Hypothalamus (tissue), 51 donors: ENCODE measurements at places on chromosomes 2 and 18.

GRCh38 chr18:74082742-74083556 lies 64.7 kb downstream of the FBXO15 start:
- no peak for DNase-seq

DNA sequence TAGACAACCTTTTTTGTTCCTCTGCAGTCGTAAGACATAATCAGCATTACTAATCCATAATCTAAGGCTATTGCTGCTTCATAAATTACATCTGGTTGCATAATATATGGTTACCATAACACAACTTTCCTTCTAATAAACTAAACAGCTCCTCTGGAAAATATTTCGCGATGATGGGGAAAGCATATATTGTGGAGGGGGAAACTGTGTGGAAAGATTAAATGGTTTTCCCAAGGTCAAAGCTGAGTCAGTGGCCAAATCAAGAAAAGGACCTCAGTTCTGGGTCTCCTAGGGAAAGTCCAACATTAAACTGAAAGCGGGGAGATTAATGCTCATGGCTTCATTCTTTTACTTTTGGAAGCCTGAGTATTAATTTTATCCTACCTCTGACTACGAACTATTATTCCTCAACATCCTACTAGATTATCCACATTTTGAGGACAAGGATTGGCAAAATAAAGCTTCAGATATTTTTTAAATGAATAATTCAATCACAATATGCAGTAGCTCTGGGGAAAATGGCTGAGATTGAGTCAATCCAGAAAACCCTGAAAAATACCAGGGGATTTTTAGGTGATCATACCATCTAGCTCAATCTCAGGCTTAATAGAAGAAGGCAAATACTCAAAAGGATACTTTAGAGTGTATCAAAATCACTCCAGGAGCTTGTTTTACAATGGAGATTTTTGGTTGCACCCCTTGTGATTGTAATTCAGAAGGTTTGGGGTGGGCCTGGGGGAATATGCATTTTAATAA lies 33.8 kb upstream of the STK17B start:
- DNase-seq: no peak

DNA sequence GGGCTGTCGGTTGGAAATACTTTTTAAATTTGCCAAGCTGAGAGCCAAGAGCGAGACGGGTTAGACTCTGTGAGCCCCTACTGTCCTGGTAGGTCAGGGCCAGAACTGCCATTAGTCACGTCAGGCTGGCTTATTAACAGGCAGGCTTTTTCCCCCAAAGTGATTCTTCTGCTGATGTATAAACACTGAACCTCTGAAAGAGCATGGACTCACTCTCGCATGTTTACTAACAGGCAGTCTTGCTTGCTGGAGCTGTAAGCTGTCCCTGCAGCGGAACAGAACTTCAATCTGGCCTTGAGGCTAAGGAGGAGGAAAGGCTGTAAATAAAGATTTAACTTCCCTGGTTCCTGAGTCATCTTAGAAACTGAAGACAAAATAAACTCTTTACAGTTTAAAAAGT lies 288.4 kb downstream of the PIEZO2 start:
- no peak for DNase-seq

DNA sequence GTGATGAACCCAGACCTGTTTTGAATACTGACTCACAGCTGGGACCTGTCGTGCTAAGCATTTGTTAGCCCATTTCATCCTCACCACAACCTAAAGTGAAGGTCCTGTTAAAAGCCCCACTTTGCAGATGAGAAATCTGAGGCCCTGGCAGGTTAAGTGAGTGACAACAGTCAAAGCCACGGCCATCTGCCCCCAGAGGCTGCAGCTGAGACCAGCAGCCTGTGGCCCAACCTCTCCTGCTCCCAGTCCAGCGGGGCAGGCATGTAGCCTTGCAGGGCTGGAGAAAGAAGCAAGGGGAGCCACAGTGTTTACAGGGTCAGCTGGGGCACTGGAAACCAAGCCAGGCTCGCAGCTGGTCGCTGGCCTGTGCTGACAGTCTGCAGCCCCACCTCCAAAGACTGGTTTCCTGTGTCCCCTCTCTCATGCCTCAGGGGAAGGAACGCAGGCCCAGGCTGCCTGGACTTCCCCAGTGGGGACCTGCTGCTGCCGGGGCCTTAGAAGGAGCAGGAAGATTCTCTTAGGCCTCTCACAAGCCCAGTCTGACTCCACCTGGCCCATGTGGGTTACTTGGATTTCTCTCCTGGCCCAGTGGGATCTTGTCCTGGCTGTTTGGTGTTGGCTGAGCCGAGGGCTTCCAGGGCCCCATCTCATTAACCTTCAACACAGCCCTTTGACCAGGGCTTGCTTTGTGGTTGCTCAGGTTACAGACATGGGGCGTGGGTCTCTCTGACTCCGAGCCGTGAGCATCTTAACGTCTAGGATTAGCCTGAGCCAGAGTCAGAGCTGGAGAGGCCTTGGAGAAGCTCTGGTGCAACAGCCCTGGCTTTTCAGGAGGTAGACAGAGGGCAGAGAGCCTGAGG lies 1.7 kb downstream of the INPP5D start:
- no peak for DNase-seq

DNA sequence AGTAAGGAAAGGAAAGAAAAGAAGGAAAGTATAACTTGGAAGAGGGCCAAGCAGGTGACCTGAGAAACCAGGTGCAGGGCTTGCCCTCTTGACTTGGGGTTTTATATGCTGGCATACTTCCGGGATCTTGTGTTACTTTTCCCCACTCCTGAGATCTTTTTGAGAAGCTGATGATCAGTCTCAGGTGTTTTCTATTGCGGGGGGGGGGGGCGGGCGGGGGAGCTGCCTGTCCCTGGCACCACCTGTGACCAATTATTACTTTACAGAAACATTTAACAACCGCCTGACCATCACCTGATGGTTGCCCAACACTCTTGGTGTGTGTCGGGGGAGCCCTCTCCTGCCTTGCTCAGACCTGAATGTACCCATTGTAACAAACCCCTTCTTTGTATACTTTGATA lies 6.9 kb upstream of the CASP10 start:
- no peak for DNase-seq

DNA sequence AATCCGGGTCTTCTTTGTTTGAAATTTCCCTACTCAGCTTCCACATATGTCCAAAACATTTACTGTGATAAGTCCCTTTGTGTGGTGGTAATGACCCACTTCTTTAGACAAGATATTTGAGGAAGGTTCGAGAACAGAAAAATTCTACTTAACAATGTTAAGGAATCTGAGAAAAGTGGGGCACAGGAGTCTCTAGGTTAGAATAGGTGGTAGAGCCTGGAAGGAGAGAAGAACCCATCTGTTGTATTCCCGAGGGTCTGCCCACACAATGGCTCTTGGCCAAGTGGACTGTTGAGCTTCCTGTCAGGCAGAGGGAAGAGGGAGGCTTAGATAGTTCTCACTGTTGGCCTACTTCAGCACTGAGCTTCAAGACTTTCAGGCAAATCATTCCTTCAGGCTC lies 4.3 kb downstream of the IGFBP2 start:
- no peak for DNase-seq

DNA sequence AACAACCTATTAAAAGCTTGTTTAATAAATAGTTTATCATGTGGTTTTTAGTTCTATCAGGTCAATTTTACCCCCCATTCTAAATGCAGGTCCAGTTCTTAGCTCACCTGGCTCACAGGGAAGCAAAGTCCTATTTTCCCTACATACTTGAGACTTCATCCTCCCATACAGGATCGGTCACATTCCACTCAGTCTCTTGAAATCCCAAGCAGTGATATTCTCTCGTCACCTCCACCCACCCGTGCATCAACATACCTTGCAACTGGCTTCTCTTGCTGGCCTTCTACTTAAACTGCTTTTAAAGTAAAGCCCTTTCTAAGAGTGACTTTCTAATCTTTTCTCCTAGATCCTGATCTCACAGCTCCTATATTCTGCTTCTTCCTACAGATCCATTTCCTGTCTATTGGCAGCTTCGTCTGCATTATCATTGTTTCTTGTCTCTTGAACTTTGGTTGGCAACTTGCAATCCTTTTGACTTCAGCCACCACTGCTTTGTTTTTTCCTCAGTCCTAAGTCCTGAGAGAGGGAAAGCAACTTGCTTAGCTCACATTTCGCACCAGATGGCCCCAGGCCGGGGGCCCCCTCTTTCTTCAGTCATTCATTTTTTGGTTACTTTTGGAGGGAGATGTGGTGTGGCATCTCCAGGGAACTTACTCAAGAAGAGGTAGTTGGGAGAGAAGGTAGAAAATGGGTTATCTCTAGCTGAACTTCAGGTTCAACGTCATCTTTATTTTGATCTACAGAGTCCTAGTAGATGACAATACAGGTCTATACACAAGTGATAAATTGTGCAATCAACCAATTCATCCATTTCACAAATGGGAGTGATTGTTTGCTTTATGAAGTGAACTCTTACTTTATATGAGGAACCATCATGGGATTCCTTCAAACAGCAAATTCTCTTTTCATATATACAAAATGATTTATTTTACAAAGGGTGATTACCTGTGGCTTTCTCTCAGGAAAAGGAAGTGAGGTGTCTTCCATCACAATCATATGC lies 23.9 kb upstream of the NCOA1 start:
- no peak for DNase-seq

DNA sequence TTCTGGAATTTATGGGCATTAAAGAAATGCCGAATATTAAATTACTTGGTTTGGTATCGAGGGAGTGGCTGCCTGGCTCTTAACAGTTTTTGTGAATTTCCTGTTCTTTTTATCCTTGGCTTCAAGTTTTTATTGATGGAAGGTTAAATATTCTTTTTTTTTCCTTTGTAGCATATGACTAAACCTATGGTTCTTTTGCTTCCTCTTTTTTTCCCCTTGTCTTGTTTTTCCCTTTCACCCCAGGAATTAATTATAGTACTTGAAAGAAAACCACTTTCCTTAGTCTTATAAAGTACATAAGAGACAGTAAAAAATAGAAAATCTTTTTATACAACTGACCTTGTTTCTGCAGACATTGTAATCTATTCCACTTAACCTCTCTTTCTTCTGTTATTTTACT lies 42.4 kb downstream of the MGAT5 start:
- DNase-seq: no peak

- no peak for DNase-seq
These were observed 146.2 kb downstream of the RPIA start for GRCh38 chr2:88837511-88838160.

GRCh38 chr2:16104949-16105668 lies 164.8 kb downstream of the MYCN start:
- DNase-seq: no peak

- DNase-seq: no peak
These were observed 113.6 kb upstream of the NXPH2 start for GRCh38 chr2:138893746-138894145.

GRCh38 chr18:57619876-57620275 lies 1.8 kb downstream of the NARS1 start:
- DNase-seq: no peak

DNA sequence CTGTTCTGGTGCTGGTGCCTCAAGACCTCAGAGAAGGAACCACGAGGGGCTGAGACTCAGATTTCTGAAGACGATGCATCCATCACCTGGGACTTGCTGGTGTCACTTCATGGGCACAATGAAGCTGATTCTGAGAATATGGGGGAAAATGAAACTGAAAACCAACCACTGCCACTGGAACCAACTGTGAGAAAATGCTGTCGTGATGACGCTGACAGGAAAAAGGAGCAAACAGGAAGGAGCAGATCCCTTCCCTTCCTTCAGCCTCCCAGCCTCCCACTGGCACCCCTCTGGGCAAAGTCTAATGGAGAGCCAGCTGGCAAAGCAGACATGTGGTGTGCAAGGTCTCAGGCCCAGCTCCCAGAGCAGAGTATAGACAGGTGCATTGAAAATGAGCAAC lies 109.7 kb downstream of the FOXI3 start:
- DNase-seq: no peak

GRCh38 chr2:72138011-72138881 lies 9.4 kb downstream of the CYP26B1 start:
- DNase-seq: no peak

DNA sequence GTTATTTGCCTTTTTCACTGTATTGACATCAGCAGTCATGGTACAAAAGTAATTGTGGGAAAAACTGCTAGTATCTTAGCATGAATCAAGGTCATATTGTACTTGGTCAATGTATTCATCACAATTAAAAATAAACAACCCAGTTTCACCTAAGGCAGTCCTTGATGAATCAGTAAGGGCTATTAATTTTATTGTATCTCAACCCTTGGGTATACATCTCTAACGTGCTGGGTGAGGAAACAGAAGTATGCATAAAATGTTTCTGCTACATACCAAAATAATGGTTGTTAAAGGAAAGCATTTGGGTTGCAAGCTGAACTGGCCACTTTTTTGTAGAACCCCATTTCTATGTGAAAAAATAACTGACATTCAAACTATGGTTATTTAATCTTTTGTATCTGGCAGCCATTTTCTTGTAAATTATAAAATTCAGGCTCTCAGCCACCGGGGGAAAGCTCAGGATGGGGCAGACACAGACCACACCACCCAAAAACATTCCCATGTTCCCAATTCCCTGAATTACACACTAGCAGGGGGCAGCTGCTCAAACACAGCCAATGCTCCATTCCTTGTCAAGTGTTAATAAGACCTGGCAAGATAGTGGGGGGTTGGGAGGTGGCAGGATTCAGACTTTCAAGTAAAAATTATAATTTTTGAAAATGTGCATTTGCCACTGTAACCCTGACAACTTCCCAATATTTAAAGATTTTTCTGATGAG lies 49.3 kb downstream of the OLA1 start:
- DNase-seq: no peak

GRCh38 chr2:128714851-128715312 lies 396.2 kb upstream of the HS6ST1 start:
- DNase-seq: no peak

DNA sequence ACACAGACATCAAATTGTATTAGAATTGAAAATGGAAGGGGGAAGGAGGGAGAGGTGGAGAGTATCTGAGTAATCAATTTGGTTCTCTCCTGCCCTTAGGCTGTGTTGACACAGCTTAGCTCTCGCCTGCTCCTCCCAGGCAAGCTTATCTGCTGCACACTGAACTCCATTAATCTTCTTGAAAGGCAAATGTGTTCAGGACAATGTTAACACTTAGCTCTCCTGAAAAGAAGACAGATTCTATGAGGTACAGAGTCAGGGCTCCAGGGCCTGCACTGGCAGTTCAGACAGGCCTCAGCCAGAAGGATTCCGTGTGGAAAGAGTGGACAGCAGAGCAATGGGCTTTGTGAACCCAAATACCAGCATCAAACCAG lies 430.0 kb upstream of the TNP1 start:
- DNase-seq: no peak

- no peak for DNase-seq
These were observed 155.4 kb downstream of the ARL4C start for GRCh38 chr2:234341306-234341985.

DNA sequence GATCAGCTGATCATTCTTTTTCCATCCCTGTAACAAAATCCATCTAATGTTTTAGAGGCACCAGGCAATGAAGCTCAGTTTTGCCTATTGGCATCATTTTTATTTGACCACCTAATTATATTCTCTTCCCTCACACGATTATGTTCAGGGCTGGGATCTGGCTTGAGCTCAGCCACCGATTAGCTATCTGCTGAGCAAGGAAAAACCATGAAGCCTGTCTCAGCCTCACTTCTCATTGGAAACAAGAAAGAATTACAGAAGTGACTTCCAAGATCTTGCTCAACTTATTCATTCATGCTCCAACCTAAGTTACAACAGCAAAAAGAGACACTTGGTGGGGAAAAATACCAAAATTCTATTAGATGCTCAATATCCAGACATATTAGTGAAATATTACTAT lies 139.0 kb upstream of the SH3BP4 start:
- no peak for DNase-seq
